ENCODE measurements at places on chromosomes 2 and 18.

GRCh38 chr2:36511858-36512603 is 85.9 kb downstream of the FEZ2 start:
- H3K4me1 ChIP-seq: peaks cover 7% of the 10 kb centered on the region
- no peak overlapping the region for H3K27ac ChIP-seq
- H3K4me3 ChIP-seq: no peak overlapping the region
- no peaks in the 10 kb centered on the region for H3K36me3 ChIP-seq

GRCh38 chr18:3597409-3598357 is 147.7 kb downstream of the TGIF1 start:
- no peaks in the 10 kb centered on the region for H3K27me3 ChIP-seq
- H3K27ac ChIP-seq: peak overlapping the region; percentile 98
- no peaks in the 10 kb centered on the region for H3K36me3 ChIP-seq
- DNase-seq: no peak
- H3K4me1 ChIP-seq: peaks cover 46% of the 10 kb centered on the region

DNA sequence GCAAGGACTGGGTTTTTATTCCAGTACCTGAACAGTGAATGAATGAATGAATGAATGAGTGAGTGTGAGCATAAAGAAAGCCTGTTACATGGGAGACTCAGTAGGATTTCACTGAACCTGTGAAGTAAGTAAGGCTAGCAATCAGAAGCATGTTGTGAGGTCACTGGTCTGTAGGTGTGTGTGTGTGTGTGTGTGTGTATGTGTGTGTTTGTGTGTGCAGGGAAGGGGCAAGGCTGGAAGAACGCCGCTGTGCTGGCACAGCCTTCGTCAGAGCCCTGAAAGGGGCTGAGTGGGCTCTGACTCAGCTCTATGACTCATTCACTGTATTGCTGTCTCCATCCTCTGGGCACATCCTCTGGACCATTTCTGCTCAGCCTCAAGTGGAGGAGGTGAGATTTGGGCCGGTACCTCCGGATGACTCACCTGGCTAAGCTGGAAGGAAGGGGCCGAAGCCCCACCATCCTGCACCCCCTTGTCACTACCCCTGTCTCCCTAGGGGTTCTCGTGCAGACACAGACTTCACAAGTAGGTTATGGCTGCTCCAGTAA is 51.4 kb upstream of the MRPL33 start:
- peaks cover 16% of the 10 kb centered on the region for H3K4me1 ChIP-seq
- H3K4me3 ChIP-seq: no peak overlapping the region
- no peak for DNase-seq
- H3K27ac ChIP-seq: no peak overlapping the region
- H3K36me3 ChIP-seq: no peaks in the 10 kb centered on the region
- H3K27me3 ChIP-seq: no peaks in the 10 kb centered on the region

DNA sequence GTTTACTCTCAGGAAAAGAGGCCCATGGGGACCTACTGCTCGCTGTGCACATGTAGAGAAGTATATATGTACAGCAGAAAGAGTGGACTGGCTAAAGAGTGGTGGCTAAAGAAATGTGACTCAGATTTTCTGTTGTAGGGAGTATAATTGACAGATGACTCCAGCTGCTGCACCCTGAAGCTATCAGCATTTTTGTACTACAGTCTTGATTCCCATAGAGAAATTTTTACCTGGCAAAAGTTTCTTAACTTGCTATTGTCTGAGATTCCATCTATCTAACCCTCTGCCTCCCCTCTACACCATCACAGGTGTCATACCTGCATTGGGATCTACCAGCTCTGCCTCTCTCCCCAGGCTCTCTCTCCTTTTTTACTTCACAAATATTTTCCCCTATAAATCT is 296.0 kb upstream of the KYNU start:
- no peaks in the 10 kb centered on the region for H3K27me3 ChIP-seq
- H3K36me3 ChIP-seq: no peaks in the 10 kb centered on the region
- H3K4me3 ChIP-seq: no peak overlapping the region
- no peak overlapping the region for H3K27ac ChIP-seq

DNA sequence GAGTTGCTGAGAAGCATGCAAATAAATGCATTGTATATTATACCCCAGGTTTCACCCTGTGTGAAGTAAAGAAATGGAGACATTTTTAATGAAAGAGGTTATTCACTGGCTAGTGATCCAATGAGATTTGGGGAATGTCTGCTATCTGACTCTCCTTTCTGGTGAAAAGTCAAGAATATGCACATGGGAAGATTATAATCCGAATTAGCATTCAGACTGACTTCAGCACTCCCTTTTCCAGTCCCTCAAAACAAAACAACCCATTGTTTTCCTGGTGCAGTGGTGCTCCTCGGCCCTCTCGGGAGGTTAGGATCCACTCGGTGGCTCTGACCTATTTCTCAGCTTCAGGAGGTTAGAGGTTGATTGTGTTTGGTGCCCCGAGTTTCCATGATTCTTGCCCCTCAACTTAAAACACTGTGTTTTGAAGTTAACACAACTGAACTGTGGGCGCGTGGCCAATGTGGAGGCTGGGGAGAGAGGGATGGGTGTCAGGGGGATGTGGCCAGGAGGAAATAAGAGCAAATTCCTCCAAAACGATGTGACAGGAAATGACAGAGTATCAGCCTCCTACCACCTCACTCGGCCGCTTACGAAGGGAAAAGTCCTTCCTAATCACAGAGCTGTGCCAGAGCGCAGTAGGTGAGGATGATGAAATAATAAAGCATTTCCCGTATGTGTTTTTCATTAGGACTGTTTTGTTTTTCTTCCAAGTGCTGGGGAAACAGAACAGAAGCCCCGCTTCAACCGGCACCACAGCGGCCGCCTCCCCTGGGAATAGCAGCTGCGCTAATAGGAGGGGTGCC is 440.1 kb downstream of the MTX2 start:
- H3K27ac ChIP-seq: no peak overlapping the region
- peaks cover 15% of the 10 kb centered on the region for H3K4me1 ChIP-seq
- no peak overlapping the region for H3K4me3 ChIP-seq
- DNase-seq: peak; percentile 67

GRCh38 chr2:82428251-82428650 is 2030.8 kb downstream of the SUCLG1 start:
- H3K27me3 ChIP-seq: no peaks in the 10 kb centered on the region
- DNase-seq: no peak
- H3K4me1 ChIP-seq: no peaks in the 10 kb centered on the region
- H3K27ac ChIP-seq: no peak overlapping the region
- no peak overlapping the region for H3K4me3 ChIP-seq
- no peaks in the 10 kb centered on the region for H3K36me3 ChIP-seq

- no peaks in the 10 kb centered on the region for H3K27me3 ChIP-seq
- H3K27ac ChIP-seq: no peak overlapping the region
- no peak overlapping the region for H3K4me3 ChIP-seq
- H3K4me1 ChIP-seq: no peaks in the 10 kb centered on the region
Measured at GRCh38 chr2:98917031-98917471, 19.0 kb downstream of the CRACDL start.

DNA sequence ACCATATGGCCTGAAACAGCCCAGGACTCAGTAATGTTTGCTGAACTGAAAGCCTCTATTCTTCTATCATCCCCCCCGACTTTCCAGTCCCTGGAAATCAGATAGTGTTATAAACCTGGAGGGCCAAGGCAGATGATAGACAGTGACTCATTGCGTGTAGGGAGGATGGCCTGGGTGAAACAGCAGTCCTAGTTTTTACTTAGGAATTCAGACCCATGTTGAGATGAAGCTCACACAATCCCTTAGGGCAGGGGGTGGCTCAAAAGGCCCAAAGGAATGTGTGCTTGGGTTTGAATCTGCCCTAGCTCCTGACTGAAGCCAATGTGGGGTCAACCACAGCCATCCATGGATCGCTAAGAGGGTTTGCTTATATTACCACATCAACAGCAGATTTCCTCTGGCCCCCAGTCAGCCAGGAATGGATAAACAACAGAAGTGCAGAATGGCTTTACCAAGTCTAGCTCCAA is 43.9 kb upstream of the STPG4 start:
- no peaks in the 10 kb centered on the region for H3K27me3 ChIP-seq
- no peak overlapping the region for H3K4me3 ChIP-seq

- no peaks in the 10 kb centered on the region for H3K27me3 ChIP-seq
- H3K36me3 ChIP-seq: no peaks in the 10 kb centered on the region
- DNase-seq: no peak
- no peak overlapping the region for H3K4me3 ChIP-seq
- H3K4me1 ChIP-seq: no peaks in the 10 kb centered on the region
- H3K27ac ChIP-seq: no peak overlapping the region
Measured at GRCh38 chr18:5914951-5915350, 19.6 kb upstream of the TMEM200C start.

DNA sequence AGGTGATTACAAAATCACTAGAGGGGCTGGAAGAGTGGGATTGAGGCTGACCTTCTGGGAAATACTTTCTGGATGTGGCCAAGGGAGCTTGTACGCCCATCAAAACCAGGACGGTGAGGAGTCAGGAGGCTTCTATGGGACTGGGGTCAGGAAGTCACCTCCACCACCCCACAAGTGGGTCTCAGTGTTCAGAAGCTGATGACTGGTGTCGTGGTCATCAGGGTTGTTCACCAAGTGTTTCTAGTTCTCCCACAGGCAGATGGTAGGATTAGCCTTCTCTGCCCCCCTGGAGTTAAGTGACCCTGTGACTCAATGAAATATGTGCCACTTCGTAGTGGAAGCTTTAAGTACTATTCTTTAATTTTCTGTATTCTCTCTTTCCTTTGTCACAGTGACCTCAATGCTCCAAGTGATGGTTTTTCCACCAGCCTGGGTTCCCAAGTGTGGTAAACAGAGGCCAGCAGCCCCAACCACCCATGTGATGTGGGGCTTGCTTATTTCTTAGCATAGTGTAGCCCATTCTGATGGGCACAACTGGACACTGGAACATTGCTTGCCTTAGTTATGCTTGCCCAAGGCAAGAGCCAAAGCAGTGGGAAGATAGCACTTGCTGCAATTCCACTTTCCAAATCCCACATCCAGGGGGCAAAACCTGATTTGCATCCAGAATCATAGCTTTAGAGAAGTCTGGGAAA is 258.8 kb downstream of the CYP26B1 start:
- H3K27ac ChIP-seq: no peak overlapping the region
- peaks cover 7% of the 10 kb centered on the region for H3K27me3 ChIP-seq
- H3K4me1 ChIP-seq: no peaks in the 10 kb centered on the region
- H3K36me3 ChIP-seq: no peaks in the 10 kb centered on the region

- no peaks in the 10 kb centered on the region for H3K27me3 ChIP-seq
- no peak overlapping the region for H3K4me3 ChIP-seq
- H3K36me3 ChIP-seq: no peaks in the 10 kb centered on the region
- H3K27ac ChIP-seq: no peak overlapping the region
- no peak for DNase-seq
- H3K4me1 ChIP-seq: peaks cover 4% of the 10 kb centered on the region
Measured at GRCh38 chr2:20172273-20173055, 52.5 kb downstream of the SDC1 start.

GRCh38 chr2:30365201-30365600 is 81.8 kb upstream of the LCLAT1 start:
- H3K27ac ChIP-seq: no peak overlapping the region
- no peak overlapping the region for H3K4me3 ChIP-seq
- DNase-seq: no peak
- H3K27me3 ChIP-seq: no peaks in the 10 kb centered on the region
- no peaks in the 10 kb centered on the region for H3K36me3 ChIP-seq

DNA sequence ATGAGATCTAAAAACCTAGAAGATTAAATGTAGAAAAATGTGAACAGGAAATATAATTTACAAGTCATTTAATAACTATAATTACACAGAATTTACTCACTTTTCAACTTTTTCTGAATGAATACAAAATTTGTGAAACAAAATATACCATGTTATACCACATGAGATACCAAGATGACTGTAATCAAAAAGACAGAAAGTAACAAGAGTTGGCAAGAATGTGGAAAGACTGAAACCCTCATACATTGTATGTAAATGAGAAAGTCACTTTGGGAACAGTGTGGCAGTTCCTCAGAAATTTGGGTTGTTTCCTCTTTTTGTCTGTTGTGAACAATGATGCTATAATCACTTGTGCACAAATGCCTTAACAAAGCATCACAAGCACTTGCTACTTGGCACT is 145.4 kb upstream of the ZNF804A start:
- H3K4me3 ChIP-seq: no peak overlapping the region
- H3K27ac ChIP-seq: no peak overlapping the region
- DNase-seq: no peak
- H3K27me3 ChIP-seq: no peaks in the 10 kb centered on the region

- no peak overlapping the region for H3K4me3 ChIP-seq
- H3K36me3 ChIP-seq: no peaks in the 10 kb centered on the region
- H3K27me3 ChIP-seq: no peaks in the 10 kb centered on the region
- H3K27ac ChIP-seq: no peak overlapping the region
- DNase-seq: peak; percentile 30
- H3K4me1 ChIP-seq: peaks cover 3% of the 10 kb centered on the region
Measured at GRCh38 chr2:65383541-65384488, 48.6 kb downstream of the SPRED2 start.

DNA sequence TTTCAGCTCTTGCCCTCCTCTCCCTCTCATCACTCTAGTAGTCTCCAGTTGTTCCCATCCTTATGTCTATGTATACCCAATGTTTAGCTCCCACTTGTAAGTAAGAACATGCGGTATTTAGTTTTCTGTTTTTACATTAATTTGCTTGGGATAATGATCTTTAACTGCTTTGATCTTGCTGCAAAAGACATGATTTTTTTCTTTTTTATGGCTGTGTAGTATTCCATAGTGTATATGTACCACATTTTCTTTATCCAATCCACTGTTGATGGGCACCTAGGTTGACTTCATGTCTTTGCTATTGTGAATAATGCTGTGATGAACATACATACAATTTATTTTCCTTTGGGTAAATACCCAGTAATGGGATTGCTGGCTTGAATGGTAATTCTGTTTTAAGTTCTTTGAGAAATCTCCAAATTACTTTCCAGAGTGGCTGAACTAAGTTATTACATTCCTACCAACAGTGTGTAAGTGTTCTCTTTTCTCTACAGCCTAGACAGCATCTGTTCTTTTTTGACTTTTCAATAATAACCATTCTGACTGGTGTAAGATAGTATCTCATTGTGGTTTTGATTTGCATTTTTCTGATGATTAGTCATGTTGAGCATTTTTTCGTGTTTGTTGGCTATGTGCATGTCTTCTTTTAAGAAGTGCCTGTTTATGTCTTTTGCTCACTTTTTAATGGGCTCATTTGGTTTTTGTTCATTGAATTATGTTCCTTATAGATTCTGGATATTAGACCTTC is 179.6 kb upstream of the SLC39A10 start:
- no peaks in the 10 kb centered on the region for H3K36me3 ChIP-seq
- H3K4me1 ChIP-seq: peaks cover 11% of the 10 kb centered on the region
- H3K4me3 ChIP-seq: no peak overlapping the region
- H3K27ac ChIP-seq: no peak overlapping the region
- H3K27me3 ChIP-seq: no peaks in the 10 kb centered on the region

- H3K4me1 ChIP-seq: no peaks in the 10 kb centered on the region
- H3K36me3 ChIP-seq: no peaks in the 10 kb centered on the region
- no peak overlapping the region for H3K27ac ChIP-seq
Measured at GRCh38 chr2:24824966-24825882, 32.0 kb downstream of the CENPO start.

GRCh38 chr2:239674981-239675825 is 274.4 kb upstream of the HDAC4 start:
- H3K27ac ChIP-seq: no peak overlapping the region
- no peaks in the 10 kb centered on the region for H3K36me3 ChIP-seq
- DNase-seq: no peak
- no peak overlapping the region for H3K4me3 ChIP-seq
- H3K4me1 ChIP-seq: no peaks in the 10 kb centered on the region
- H3K27me3 ChIP-seq: no peaks in the 10 kb centered on the region

- H3K27me3 ChIP-seq: peaks cover 47% of the 10 kb centered on the region
- DNase-seq: no peak
- H3K36me3 ChIP-seq: no peaks in the 10 kb centered on the region
- peaks cover 6% of the 10 kb centered on the region for H3K4me1 ChIP-seq
- H3K4me3 ChIP-seq: no peak overlapping the region
- H3K27ac ChIP-seq: no peak overlapping the region
Measured at GRCh38 chr2:72138921-72139381, 8.7 kb downstream of the CYP26B1 start.

- no peak for DNase-seq
- H3K36me3 ChIP-seq: no peaks in the 10 kb centered on the region
- H3K4me1 ChIP-seq: no peaks in the 10 kb centered on the region
- H3K27me3 ChIP-seq: no peaks in the 10 kb centered on the region
- H3K4me3 ChIP-seq: no peak overlapping the region
Measured at GRCh38 chr2:158060835-158061435, 40.7 kb upstream of the UPP2 start.
